ENCODE measurements at places on chromosomes 5 and 9. TPM values are rescaled to one million over a fixed set of nuclear protein-coding genes. Genes with fewer than 3 reads are reported as not detected.
A peak's percentile ranks its signal among the peaks of the same experiment; 100 is the strongest.

PRRX2 gene
- 12.7 TPM for total RNA-seq

DNA sequence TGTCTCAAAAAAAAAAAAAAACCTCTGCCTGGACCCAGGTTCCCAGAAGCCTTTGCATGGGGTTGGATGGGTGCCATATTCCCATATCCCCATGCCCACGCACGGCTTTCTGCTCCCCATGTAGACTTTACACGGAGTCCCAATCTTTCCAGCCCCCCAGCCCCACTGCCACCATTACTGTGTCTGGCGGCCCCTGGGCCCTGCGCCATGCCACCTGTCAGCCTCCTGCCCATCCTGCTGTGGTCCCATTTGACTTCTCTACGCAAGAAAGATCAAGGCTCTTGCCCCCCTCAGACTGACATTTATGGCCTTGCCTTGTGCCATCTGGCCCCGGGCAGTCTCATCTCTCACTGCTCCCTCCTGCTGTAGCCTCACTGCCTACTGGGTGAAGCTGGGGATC is 6.5 kb upstream of the AK1 start:
- DNase-seq: peak; percentile 49
- peaks cover 17% of the 10 kb centered on the region for H3K36me3 ChIP-seq
- H3K4me3 ChIP-seq: no peak overlapping the region

DNA sequence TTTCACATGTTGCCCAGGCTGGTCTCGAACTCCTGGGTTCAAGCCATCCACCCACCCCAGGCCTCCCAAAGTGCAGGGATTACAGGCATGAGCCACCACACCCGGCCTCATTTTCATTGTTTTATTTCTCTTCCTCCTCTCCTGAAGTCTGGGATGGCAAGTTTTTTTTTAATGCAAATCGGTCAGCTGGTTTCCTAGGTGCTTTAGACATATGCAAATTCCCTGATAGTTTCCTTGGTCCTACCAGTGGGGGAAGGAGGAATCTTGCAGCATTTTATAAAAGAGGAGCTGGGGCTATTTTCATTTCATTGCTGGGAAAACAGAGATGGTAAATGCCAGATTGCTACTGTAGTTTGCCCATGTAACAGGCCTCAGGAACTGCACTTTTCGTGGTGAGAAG is 179.4 kb downstream of the ACTL7B start:
- no peak overlapping the region for H3K27ac ChIP-seq
- no peaks in the 10 kb centered on the region for H3K36me3 ChIP-seq
- no peak for DNase-seq
- no peak overlapping the region for H3K4me3 ChIP-seq
- H3K4me1 ChIP-seq: no peaks in the 10 kb centered on the region
- no peaks in the 10 kb centered on the region for H3K27me3 ChIP-seq

- no peaks in the 10 kb centered on the region for H3K36me3 ChIP-seq
- no peaks in the 10 kb centered on the region for H3K4me1 ChIP-seq
- H3K27me3 ChIP-seq: no peaks in the 10 kb centered on the region
- no peak overlapping the region for H3K4me3 ChIP-seq
Observed at GRCh38 chr5:112529525-112529924, 110.4 kb upstream of the EPB41L4A start.

DNA sequence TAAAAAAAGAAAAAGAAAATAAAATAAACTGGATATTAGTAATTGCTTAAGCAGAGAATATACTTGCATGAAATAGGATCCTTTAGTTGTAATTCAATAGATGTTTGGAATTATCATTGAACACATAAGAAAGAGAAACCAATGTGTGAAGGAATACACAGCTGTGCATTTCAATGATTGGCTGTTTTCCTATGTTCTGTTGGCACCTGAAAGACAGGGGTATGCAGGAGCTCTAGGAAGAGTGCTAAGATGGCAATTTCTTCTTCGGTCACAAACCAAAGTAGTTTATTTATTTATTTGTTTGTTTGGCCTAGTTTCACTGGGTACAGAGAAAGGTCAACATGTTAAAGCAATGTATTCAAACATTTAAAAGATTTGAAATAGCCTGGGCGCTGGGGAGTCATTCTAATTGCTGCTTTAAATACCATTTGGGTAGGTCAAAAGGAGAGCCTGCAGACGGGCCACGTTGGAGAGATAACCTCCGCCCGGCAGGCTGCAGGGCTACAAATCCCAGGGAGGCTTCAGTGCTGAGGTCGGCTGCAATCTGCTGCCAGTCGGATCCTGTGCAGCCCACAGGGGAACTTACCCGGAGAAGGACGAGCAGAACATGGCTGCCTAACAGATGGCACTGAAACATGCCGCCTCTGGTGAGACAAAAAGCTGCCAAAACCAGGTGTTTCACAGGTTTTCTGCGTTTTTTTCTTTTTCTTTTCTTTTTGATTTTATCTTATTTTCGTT is 154.2 kb upstream of the TYRP1 start:
- H3K36me3 ChIP-seq: no peaks in the 10 kb centered on the region
- no peak overlapping the region for H3K4me3 ChIP-seq
- no peaks in the 10 kb centered on the region for H3K4me1 ChIP-seq
- no peak overlapping the region for H3K27ac ChIP-seq
- DNase-seq: no peak

ALDOB gene
- total RNA-seq: not detected

Measured in A673 (cell line).